Suprapubic skin (tissue), 4 donors: ENCODE measurements at places on chromosomes 11 and 22. TPM values are rescaled to one million over a fixed set of nuclear protein-coding genes. Genes with fewer than 3 reads are reported as not detected.

DNA sequence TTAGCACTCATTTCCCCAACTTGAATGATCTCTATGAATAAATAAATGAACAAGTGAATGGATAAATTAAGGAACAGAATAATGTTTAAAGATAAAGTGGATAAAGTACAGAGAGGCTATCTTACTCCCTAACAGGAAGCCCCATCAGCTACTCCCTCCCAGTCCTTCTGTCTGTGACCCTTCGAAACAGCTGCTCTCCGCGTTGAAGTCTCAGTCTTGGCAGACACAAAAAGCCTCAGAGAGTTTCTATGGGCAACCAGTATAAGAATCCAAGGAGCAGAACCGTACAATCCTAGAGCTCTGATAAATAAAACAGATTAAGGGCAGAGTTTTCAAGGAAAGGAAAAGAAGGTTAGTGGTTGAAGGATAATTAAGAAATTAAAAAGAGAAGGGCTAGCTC, 35.0 kb downstream of the GUCY1A2 start:
- no peaks in the 10 kb centered on the region for H3K36me3 ChIP-seq
- H3K4me3 ChIP-seq: no peak overlapping the region
- peaks cover 9% of the 10 kb centered on the region for H3K4me1 ChIP-seq
- H3K27me3 ChIP-seq: no peaks in the 10 kb centered on the region
- no peak for DNase-seq

DNA sequence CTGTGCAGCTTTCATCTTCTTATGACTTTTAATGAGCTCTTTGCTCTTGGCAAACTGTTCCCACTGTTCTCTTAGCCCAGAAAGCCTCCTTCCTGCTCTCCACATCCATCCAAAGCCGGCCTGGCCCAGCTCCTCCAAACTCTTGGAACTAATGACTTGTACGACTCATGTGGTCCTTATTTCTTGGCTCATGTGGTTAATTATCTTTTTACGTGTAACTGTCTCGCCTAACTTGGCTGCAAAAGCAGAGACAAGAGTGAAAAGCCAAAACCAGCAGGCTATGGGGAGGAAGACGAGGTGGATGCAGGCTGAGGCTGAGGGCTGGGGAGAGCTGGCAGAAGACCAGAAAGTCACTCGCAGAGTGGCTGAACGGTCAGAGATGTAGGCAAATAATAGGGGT, 5.5 kb downstream of the CSNK2A3 start:
- no peak for DNase-seq
- no peaks in the 10 kb centered on the region for H3K27me3 ChIP-seq
- no peaks in the 10 kb centered on the region for H3K36me3 ChIP-seq
- no peak overlapping the region for H3K27ac ChIP-seq
- H3K4me1 ChIP-seq: peaks cover 6% of the 10 kb centered on the region
- H3K4me3 ChIP-seq: no peak overlapping the region

- H3K36me3 ChIP-seq: no peaks in the 10 kb centered on the region
- H3K27me3 ChIP-seq: no peaks in the 10 kb centered on the region
- no peak overlapping the region for H3K4me3 ChIP-seq
- no peak for DNase-seq
- peaks cover 3% of the 10 kb centered on the region for H3K4me1 ChIP-seq
- no peak overlapping the region for H3K27ac ChIP-seq
Observed at GRCh38 chr11:121482231-121483129, 29.7 kb upstream of the SORL1-AS1 start.

GRCh38 chr11:10550503-10551289, 9.7 kb upstream of the RNF141 start:
- H3K27me3 ChIP-seq: no peaks in the 10 kb centered on the region
- no peaks in the 10 kb centered on the region for H3K36me3 ChIP-seq
- no peaks in the 10 kb centered on the region for H3K4me1 ChIP-seq
- H3K27ac ChIP-seq: no peak overlapping the region
- H3K4me3 ChIP-seq: no peak overlapping the region

DNA sequence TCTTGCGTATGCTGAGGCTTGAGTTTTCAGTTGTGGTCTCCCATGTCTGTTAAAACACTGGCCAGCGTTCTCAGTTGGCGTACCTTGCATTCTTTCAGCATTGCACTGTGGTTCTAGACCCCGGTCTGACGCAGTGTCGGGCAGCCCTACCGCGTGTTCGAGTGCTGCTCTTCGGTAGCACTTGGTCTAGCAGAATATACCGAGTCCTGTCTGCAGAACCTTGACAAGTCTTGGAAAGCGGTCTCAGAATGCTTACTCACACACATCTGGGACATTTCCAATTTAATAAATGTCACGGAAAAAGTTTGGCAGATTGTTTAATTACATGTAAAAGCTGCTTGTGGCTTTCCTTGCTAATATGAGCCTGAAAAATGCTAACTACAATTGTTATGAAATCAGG, 32.6 kb downstream of the PPFIA1 start:
- no peak for DNase-seq
- H3K27me3 ChIP-seq: no peaks in the 10 kb centered on the region
- H3K36me3 ChIP-seq: peaks cover 10% of the 10 kb centered on the region

- H3K4me1 ChIP-seq: peaks cover 64% of the 10 kb centered on the region
- DNase-seq: peak; percentile 84
- peak overlapping the region; percentile 85 for H3K4me3 ChIP-seq
- H3K36me3 ChIP-seq: peaks cover 6% of the 10 kb centered on the region
Observed at GRCh38 chr11:63839508-63840355, 822 bp downstream of the MARK2 start.

DNA sequence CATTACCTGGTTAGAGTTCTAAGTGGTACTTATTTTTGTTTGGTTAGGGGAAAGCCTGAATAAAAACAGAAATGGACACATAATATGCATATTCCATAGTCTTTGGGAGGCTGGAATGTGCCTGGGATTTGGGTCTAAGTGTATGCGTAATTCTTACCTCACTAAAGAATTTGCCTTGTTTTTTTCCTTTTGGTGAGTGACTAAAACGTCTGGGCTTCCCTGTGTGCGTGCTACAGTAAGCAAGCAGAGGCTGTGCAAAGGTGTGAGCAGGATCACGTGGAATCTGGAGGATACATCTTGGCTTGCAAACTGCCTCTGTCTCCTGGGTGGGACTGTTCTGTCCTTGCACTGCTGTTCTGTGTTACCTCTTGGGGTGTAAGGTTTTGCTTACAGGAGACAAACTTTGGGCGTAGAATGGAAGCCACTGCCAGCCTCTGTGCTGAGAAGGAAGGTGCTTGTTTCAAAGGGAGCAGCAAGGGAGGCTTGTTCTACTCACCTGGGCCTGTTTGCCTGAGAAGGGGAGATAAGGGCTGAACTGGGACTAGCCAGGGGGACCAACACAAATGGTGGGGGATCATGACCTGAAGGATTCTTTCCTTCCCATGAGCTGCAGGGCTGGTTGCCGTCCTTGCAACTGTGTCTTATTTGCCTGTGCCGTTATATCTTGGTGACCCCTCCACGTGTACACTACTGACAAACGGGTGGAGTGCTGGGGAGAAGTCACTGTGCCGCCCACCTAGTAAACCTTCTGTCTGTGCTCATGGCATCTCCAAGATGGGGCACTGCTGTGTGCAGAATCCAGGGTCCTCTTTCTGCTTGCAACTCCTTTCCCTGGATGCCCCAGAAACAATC, 4.5 kb downstream of the NEAT1 start:
- no peaks in the 10 kb centered on the region for H3K27me3 ChIP-seq
- peaks cover 11% of the 10 kb centered on the region for H3K36me3 ChIP-seq
- peaks cover 50% of the 10 kb centered on the region for H3K4me1 ChIP-seq
- peak; percentile 71 for DNase-seq
- peak overlapping the region; percentile 98 for H3K27ac ChIP-seq

DNA sequence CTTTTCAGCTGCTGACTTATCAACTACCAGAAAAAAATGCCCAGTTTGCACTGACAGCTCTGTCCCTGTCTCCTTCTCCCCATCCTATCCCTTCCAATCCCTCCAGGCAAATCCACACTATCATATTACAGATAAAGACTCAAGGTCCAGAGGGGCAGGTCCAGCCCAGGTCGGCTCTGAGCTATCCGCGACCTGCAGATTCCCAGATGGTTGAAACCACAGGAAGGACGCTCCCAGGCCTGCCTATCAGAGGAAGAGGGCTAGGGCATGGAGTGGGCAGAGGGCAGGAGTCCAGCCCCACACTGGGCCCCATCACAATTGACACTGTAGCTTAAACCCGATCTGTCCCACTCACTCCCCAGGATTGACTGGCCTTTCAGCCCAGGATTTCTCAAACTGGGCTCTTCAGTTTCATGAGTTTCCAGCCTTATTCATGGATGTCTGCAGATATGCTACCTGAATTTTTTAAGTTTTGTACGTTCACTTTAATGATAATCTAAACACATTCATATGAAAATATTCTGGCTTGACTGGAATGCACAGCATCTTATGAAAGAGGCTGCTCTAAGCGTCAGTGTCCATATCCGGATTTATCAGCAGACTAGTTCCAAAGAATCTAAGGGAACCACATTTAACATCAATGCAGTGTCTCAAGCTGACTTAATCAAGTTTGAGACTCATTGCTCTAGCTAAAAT, 16.4 kb upstream of the FCHSD2 start:
- H3K4me3 ChIP-seq: no peak overlapping the region
- peaks cover under 1% of the 10 kb centered on the region for H3K4me1 ChIP-seq
- no peak overlapping the region for H3K27ac ChIP-seq
- peak; percentile 40 for DNase-seq

DNA sequence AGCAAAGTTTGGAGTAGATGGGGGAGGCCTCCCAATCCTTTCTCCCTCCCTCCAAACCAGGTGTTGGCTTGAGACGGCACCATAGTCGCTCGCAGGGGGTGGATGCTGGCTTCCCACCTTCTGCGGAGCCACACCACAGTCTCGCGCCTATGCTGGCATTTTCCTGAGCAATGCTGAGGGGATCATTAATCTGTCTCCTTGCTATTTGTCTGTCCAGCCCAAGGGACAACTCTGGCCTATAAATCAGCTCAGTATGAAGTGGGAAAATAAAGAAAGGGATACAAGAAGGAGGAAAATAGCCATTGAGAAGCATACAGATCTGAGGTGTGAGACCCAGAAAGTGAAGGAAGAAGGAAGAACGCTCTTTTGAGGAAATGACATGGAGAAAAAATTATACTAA, 53.5 kb upstream of the CADM1 start:
- no peak overlapping the region for H3K27ac ChIP-seq
- H3K27me3 ChIP-seq: no peaks in the 10 kb centered on the region
- DNase-seq: no peak
- H3K36me3 ChIP-seq: no peaks in the 10 kb centered on the region
- no peak overlapping the region for H3K4me3 ChIP-seq
- no peaks in the 10 kb centered on the region for H3K4me1 ChIP-seq

DNA sequence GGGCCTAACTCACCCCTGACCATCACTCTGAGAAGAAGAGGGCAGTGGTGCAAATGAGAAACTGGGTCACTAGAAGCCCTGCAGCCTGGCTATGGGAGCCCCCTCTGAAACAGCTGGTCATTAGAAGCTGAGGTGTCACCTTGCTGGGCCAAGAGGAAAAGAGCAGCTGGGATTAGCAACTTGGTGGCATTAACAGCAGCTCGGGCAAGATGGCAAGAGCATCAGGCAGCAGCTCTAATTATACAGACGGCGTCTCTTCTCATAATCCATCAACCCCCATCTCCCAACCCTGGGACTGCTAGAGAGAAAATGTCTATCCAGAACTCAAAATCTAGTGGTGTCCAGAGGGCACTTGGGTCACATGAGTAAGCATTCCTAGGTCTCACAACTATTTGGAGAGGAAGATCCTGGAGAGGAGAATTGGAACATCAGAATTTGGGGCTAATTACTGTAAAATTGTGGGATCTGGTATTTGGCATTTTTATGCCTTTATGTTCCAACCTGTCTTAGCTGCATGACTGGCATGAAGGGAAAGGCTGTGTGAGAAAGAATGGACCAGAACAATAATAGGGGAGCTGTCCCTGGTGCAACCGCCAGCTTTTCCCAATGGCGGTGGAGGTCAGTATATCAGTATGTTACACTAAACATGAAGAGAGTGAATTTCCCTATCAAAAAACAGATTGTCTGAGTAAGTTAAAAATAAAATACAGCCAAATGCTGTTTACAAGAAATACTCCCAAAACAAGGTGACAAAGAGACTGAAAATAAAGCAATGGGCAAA, 7.6 kb upstream of the LMO1 start:
- no peak for DNase-seq
- peaks cover 24% of the 10 kb centered on the region for H3K4me1 ChIP-seq
- H3K27me3 ChIP-seq: peaks cover 35% of the 10 kb centered on the region
- no peaks in the 10 kb centered on the region for H3K36me3 ChIP-seq
- no peak overlapping the region for H3K4me3 ChIP-seq

DNA sequence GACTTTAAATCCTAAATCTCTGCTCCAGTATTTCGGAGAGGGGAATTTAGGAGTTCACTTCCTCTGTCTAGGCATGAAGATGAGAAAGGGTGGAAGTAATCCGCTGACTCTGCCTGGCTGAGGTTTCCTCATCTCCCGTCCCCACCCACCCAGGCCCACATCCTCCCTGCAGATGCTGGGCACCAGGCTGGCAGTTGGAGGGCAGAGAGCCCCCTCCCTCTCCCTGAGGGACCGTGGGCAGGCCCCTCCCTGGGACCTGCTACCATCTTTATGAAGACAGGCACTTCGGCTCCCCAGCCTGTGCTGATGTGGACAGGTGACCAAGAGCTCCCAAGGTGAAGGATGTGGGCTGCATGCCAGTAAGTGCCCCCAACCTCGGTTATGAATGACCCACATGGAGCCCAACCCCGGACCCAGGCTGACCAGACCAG, 6.7 kb downstream of the CASTOR1 start:
- no peak overlapping the region for H3K27ac ChIP-seq
- no peak overlapping the region for H3K4me3 ChIP-seq
- peaks cover 26% of the 10 kb centered on the region for H3K4me1 ChIP-seq
- no peak for DNase-seq
- H3K27me3 ChIP-seq: no peaks in the 10 kb centered on the region
- H3K36me3 ChIP-seq: peaks cover 31% of the 10 kb centered on the region

DNA sequence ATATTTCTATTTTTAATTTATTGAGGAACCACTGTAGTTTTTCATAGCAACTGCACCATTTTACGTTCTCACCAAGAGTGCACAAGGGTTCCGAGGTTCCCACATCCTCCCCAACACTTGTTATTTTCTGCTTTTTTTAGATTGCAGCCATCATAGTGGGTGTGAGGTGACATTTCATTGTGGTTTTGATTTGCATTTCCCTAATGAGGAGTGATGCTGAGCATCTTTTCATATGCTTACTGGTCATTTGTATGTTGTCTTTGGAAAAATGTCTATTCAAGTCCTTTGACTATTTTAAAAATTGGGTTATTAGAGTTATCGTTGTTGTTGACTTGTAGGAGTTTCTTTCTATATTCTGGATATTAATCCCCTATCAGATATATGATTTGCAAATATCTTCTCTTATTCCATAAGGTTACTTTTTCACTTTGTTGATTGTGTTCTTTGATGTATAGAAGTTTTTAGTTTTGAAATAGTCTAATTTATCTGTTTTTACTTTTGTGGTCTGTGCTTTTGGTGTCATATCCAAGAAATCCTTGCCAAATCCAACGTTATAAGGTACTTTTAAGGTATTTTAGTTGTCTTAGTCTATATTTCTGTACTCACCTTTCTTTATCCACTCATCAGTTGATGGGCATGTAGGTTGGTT, 9.0 kb downstream of the NEAT1 start:
- no peaks in the 10 kb centered on the region for H3K27me3 ChIP-seq
- peak overlapping the region; percentile 8 for H3K27ac ChIP-seq
- DNase-seq: no peak

- H3K36me3 ChIP-seq: no peaks in the 10 kb centered on the region
- H3K4me3 ChIP-seq: no peak overlapping the region
- H3K4me1 ChIP-seq: no peaks in the 10 kb centered on the region
- no peak for DNase-seq
- no peak overlapping the region for H3K27ac ChIP-seq
Observed at GRCh38 chr11:109374441-109374840, 47.5 kb upstream of the C11orf87 start.

The OR5B21 gene
- total RNA-seq: not detected

The OR51G2 gene
- not detected for total RNA-seq

The LARGE2 gene
- 27.2 TPM for total RNA-seq

The FAM180B gene
- 2.3 TPM for total RNA-seq

The NPAS4 gene
- not detected for total RNA-seq

The THY1 gene
- total RNA-seq: 9.3 TPM

The PLAAT2 gene
- total RNA-seq: not detected

The ROM1 gene
- total RNA-seq: 0.80 TPM

The CCDC15 gene
- 11.5 TPM for total RNA-seq
